Choroid plexus epithelial cell (primary cell): ENCODE measurements at places on chromosomes 6 and 20.

- no peak for DNase-seq
Measured at GRCh38 chr20:18718129-18718528, 95.5 kb upstream of the SCP2D1 start.

GRCh38 chr6:81741689-81742088 lies 10.8 kb downstream of the TENT5A start:
- DNase-seq: no peak

DNA sequence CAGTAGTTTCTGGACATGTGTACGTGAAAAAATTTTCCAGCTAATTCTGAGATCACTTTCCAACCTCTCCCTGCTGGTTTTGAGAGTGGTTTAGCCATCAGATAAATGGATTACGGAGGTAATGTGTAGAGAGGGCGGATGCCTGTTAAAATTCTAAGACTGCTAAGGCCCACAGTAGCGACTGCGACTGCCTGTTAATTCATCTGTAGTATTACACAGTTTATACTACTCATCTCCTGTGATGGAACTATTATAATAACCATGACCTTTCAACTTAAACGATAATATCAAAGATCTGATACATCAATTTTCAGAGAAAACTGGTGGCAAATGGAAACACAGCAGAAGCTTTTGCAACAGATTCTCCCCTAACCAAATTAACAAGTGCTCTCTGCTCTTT lies 102.3 kb downstream of the IRF4 start:
- no peak for DNase-seq

- no peak for DNase-seq
Measured at GRCh38 chr20:32888636-32889035, 29.9 kb downstream of the EFCAB8 start.

- DNase-seq: no peak
Measured at GRCh38 chr20:35084998-35085397, 7.6 kb downstream of the TRPC4AP start.

DNA sequence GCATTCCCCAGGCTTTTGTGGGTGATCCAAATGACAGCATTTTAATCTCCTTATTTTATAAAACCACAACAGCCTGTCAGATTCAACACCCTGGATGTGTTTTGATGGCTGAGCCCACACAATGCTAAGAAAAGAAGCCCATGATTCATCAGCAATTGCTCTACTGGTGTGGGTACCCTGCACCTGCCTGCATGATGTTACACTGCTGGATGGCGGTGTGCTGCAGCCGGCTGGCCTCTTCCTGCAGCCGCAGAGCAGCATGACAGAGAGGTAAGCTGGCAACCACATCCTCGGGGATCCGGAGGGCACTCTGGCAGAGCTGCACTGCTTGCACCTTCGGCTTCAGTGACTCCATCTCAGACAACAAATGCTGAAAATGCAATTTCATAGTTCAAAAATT lies 327.5 kb downstream of the SYNE1 start:
- no peak for DNase-seq

DNA sequence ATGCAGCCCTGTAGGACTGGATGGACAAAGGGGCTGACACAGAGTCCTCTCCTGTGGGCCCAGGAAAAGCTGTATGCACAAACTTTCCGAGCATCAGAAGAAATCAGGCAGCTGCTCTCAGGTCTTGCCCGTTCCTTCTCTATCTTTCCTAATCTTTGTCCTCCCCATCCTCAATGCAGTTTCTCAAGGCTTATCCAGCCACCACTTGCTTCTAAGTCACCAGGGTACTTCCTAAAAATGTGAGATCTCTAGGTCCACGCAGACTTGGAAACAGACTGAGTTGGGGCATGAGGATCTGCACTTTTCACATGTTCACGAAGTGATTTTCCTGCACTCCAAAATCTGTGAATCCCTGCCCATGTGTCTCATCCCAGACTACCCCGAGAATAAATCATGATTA lies 394.5 kb upstream of the SLC35B3 start:
- DNase-seq: no peak

DNA sequence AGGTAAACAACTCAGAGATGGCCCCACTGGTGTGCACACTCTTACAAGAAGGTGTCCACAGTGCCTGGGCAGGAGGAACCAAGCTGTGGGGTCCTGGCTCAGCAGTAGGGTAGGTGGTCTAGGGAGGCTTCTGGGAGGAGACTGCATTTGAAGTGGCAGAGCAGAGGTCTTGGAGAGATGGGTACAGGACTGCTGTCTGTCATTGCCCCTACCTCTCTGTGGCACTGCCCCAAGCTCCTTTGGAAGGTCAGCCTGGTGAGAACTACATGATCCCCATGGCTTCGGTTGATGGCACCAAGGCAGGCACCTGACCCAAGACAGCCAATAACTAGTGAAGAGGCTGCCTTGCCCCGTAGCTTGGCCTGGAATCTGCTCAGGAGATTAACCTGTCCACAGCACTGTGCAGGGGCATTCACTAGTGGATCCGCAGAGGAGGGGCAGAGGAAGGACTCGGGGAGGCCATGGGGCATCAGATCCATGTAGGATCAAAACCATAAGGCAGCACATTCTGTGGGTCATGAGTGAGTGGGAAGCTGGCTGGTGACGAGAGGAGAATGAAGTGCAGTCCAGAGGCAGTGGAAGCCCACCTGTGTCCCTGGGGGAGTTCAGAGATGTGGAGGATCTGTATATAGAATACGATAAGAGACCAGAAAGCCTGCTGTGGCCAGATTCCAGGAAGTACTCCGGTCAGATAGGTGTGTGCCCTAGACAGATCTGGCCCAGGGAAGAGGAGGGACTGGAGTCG lies 162.0 kb downstream of the GRM4 start:
- DNase-seq: no peak

GRCh38 chr20:49685809-49686208 lies 27.9 kb downstream of the B4GALT5 start:
- peak; percentile 64 for DNase-seq

GRCh38 chr6:52046456-52046855 lies 41.0 kb downstream of the PKHD1 start:
- no peak for DNase-seq

- DNase-seq: peak; percentile 13
Measured at GRCh38 chr6:21664314-21665109, 71.0 kb downstream of the SOX4 start.

DNA sequence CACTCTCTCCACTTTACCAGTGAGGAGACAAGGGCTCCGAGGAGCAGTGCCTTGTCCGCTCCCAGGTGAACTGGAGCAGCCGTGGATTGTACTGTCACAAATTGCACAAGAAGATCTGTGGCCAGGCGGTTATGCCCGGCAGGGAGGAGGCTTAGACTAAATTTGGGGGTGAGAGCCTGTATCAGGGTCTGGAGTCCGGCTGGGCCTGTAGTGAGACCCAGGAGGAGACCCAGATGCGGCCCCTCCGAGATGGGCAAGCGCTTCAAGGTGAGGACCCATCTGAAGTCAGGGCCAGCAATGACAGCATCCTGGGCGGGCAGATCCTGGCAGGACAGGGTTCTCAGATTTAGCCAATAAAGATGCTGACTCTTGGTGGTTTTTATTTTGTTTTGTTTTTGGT lies 27.6 kb downstream of the BANF2 start:
- DNase-seq: no peak

DNA sequence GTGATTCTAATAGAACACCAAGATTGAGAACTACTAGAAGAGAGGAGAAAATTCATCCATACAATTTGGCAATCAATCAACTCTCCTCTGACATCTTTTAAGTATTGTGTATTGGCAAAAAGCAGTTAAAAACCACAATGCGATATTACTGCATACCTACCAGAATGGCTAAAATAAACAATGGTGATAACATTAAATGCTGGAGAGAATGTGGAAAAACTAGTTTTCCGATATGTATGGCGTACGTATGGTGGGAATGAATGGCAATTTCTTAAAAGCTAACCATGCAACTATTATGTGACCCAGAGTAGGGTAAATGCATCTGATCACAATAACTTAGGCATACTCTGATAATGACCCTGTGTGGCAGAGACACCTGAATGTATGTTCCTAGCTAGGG lies 29.3 kb upstream of the LAMA4 start:
- DNase-seq: no peak

- no peak for DNase-seq
Measured at GRCh38 chr20:51418137-51418529, 124.4 kb downstream of the NFATC2 start.

DNA sequence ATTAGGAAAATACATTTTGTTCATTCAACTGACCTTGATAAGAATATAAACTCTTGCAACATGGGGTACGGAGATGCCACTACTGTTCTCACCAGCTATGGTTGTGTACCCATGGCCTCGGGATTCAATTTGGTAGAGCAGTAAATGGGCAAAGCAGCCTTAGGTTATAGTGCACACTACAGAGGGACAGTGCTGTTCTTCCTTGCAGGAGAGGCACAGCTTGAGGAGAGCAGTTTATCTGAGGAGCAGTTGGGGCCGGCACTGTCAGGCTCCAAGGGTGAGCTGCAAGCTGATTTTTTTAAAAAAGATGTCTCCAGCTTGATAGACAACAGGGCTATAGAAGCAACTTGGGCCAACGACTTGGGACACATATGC lies 82.4 kb downstream of the SLC35B3 start:
- DNase-seq: no peak

GRCh38 chr6:141309295-141309694 lies 823.4 kb upstream of the GJE1 start:
- DNase-seq: peak; percentile 47

DNA sequence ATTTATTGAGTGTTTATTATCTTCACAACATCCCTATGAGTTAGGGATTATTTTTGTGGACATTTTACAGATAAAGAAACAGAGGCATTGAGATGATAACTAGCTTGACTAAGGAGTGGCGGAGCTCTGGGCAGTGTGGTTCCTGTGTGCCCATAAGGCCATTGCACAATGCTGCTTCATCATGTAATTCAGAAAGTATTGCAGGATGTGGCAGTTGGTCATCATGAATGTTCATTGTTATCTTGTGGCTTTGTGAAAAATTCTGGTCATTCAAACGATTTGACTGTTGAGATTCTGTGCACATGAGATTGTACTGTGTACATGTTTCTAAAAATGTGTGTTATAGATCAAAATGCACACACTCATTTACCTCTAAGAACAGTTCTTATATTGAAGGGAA lies 150.8 kb downstream of the ESR1 start:
- DNase-seq: peak; percentile 67

GRCh38 chr6:118667988-118668387 lies 16.6 kb upstream of the CEP85L start:
- peak; percentile 47 for DNase-seq

DNA sequence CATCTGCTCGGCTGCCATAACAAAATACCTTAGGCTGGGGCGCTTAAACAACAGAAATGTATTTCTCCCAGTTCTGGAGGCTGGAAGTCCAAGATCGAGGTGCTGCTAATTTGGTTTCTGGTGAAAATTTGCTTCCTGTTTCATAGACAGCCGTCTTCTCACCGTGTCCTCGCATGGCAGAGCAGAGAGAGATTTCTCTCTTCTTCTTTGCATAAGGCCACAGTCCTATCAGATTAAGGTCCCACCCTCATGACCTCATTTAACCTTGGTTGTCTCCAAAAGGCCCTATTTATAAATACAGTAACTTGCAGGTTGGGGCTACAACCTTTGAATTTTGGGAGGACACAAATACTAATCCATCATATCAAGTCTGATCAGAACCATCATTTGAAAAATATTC lies 544.3 kb downstream of the KIF16B start:
- DNase-seq: no peak

DNA sequence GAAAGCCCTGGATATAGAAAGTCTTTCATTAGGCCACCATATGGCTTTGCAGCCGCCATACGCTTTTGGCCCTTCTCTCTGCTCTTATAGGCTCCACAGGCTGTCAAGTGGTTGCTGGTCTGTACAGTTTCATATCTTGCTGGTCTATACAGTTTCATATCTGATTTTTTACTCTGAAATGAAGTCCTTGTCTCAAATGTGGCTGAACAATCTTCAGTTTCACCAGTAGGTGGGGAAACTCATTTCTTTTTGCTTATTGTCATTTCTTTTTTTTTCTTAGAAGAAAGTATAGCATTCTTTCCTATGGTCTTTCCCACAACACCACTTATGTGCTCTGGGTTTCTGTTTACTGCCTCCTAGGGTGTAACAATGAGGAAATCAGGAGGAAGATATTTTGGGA lies 771.4 kb upstream of the MMS22L start:
- peak; percentile 8 for DNase-seq

DNA sequence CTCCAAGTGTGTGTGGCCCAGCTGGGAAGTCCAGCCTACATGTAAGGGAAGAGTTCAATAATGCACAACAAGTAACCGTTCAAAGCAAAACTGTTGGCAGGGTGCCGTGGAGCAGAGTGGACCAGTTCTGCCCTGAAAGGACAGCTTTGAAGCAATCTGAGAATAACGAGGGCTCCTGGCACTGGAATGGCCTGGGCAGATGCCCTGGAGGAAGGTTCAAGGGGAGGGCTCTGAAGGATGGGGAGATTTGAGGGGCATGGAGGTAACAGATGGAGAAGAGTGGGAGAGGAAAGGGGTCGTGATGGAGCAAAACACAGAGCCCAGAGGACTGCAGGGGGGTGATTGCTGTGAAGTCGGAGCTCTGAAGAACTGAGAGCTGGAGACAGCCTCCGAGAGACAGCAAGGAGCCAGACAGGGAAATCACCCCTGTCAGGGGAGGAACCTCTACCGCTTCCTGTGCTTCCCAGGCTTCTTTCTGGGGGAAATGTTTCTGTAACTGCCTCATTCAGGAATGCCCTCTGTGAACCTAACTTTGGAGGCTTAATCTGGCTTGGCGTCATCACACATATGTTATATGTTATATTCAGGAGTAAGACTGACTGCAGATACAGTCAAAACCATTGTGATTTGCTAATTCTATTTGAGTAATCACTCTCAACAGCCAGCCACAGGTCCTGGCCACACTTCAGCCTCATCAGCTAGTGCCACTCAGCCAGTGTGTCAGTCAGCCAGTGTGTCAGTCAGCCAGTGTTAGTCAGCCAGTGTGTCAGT lies 41.2 kb downstream of the ZC3H12D start:
- peak; percentile 65 for DNase-seq

- peak; percentile 72 for DNase-seq
Measured at GRCh38 chr6:12483712-12484111, 193.6 kb downstream of the EDN1 start.

- no peak for DNase-seq
Measured at GRCh38 chr20:39453890-39454289, 491.7 kb downstream of the DHX35 start.

DNA sequence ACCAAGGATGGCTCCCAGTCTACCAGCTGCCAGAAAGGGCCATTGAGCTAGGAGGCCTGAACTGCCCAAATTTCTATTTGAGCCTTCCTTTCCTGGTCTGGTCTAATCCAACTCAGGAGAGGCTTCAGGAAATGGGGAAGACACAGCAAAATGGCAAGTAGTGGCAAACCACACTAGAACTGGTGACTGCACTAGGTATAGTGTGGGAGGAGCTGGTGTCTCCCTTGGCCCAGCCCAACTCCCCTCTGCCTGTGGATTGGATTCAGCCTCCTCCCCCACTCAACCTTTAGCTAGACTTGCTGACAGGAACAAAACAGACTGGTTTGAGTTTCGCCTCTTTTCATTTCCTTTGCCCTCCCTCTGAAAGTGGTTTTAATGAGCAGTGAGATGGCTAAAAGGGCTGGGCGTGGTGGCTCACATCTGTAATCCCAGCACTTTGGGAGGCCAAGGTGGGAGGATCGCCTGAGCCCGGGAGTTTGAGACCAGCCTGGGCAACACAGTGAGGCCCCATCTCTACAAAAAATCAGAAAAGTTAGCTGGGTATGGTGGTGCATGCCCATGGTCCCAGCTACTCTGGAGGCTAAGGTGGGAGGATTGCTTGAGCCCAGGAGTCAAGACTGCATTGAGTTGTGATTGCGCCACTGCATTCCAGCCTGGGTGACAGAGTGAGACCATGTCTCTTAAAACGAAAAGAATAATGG lies 17.5 kb downstream of the MRPS18A start:
- peak; percentile 9 for DNase-seq
